AG10803 (cell line): ENCODE measurements at places on chromosomes 5 and 9.

DNA sequence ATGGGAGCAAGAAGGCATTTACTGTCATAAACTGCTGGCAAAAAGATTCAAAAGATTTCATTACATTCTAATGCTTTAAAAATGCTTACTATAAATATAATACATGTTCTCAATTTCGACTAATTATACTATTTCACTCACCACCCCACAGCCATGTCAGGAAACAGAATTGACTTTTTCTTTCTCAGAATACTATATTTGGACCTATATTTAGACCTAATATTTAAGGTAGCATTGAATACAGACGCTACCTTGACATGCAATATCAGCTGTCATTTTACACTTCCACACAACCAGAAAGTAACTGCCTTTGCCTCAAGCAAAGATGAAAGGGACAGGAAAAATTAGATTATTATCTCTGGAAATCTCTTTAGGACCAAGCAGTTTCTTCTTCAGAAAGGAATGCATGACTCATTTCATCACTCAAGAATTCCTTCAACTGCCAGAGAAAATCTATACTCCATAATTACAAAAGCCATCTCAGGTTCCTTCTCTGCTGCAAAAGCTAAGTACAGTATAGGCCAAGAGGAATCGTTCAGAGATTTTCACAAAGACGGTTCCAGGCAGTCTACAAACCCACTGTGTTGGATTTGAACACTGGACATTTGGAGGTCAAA is 11.8 kb upstream of the UBE2QL1 start:
- DNase-seq = peak; percentile 8

DNA sequence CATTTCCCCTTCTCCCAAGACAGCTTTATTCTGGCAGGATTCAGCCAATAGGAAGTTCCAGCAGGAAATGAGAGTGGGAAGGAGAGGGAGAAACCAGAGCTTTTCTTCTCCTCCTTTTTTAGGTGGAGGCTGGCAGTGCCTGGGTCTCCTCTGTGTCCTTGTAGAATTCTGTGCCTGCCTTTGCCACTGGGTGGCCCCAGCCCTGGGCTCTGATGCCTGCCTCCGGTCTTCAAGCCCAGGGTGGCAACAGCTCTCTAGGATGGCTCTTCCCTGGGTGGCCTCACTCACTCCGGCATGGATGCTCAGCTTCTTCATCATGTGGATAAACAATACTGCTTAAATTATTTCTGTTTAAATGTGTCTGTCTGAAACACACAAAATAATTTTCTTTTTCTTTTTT is 694.8 kb downstream of the SEMA5A start:
- DNase-seq = no peak

GRCh38 chr5:136666970-136667620 is 301.8 kb upstream of the TRPC7 start:
- DNase-seq = no peak

GRCh38 chr9:70411121-70411929 is 3.1 kb downstream of the KLF9 start:
- peak; percentile 84 for DNase-seq

- no peak for DNase-seq
Observed at GRCh38 chr5:93395010-93395409, 186.0 kb downstream of the NR2F1-AS1 start.

DNA sequence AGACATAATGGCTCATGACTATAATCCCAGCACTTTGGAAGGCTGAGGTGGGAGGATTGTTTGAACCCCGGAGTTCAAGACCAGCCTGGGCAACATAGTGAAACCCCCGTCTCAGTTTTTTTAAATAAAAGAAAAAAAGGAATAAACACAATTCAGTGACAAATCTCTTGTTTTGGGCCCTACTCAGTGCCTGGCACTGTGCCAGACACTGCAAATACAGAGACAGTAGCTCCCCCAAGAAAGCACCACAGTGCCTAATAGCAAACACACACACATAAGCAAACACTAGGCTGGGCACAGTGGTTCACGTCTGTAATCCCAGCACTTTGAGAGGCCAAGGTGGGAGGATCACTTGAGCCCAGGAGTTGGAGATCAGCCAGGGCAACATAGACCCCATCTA is 49.7 kb upstream of the GRHPR start:
- DNase-seq = no peak

GRCh38 chr5:106418196-106418595 is 1252.5 kb downstream of the EFNA5 start:
- peak; percentile 5 for DNase-seq

- DNase-seq = no peak
Observed at GRCh38 chr5:119218830-119219782, 136.7 kb upstream of the TNFAIP8 start.

DNA sequence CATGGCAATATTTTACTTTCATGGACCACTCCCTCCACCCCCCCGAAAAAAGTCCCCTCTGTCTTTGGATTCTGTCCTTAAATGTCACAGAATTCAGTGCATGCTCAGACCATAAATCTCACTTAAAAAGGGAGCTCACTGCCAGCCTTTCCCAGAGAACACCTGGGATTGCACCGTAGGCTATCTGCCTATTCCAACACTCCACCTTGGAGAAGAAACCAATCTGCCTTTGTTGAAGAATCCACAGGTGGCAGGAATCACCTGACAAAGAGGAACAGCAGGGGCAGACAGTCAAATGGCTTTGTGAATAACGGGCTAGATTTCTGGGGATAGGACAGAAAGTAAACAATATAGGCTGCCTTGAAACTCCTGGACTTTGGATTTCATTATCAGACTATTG is 306.7 kb upstream of the BRINP1 start:
- no peak for DNase-seq

GRCh38 chr9:34929506-34930102 is 28.5 kb upstream of the PHF24 start:
- DNase-seq = peak; percentile 11

DNA sequence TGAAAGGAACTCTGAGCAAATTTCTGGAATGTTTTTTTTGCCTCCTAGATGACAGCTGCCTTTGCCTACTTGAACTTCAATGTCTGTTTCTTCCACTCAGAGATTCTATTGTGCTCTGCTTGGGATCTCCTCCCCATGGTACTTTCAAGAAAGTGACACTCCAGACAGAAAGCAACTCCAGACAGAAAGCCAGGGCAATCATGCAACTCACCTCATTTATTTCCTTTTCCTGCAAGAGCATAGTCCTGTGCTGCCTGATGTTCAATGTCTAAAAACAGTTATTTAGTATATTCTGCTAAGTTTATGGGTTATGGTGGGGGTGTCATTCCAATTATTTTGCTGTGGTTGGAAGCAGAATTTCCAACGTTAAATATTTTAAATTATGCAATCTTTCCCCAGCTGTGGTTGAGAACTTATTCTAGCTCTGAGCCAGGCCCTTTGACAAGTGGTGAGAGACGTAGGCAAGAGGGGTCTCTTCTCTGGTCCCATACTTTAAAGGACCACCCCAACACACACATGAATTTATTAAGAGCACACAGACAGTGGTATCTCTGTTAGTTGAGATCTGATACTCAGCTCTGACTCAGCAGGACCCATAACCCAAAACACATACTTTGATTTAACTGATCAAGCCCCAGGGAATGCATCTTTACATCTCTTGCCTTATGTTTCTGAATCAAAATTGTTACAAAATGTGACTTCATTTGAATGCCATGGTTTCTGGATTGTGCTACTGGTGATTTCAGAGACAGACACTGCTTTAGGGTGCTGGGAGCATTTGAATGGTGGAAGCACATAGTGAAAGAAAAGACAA is 39.5 kb upstream of the MAMDC2 start:
- DNase-seq = peak; percentile 54

DNA sequence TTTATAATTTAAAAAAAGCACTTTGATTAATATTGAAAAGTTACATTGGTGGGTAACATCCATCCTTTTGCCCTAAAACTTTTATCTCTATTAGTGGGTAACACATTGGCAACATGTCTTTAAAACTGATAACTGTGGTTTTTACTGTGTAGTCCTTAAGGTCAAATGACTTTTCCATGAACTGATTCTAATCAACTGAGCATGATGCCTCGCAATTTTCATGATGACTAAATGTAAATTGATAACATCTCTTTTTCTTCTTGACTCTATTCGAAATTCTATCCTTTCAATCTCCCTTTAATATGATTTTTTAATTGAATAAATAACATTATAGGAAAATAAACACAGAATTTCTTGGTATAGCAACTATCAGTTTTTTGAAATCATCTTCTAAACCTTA is 6.3 kb upstream of the IL5 start:
- no peak for DNase-seq

DNA sequence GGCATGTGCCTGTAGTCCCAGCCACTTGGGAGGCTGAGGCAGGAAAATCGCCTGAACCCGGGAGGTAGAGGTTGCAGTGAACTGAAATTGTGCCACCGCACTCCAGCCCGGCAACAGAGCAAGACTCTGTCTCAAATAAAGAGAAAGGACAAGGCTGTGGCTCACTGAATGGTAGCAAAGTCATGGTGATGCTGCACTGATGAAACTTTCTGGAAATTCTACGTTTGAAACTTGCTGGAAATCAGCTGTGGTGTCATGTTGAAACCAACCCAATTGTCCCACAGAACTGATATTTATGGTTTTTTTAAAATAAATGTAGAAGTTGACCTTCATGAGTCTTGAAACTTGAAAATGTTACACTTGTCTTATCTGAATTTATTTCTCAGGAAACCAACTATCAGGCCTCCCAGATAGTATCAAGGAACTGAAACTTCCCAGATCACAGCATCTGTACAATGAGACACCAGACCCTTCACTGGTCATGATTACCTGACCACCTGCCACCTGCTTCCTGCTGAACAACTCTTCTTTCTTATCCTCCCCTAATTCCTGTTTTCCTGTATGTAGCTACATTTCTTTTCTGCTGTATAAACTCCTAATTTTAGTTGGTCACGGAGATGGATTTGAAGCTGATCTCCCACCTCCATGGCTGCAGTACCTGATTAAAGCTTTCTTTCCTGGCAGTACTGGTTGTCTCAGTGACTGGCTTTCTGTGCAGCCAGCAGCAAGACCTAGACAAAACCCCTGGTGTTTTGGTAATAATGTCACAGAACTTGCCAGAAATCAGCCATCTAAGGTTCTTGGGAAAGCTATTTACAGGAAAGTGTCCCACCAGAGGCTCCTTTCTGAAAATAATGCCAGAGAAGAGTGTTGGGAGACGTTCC is 5.6 kb upstream of the TBC1D13 start:
- DNase-seq = no peak

GRCh38 chr9:136991993-136992818 is at the start of gene PAXX:
Gene PAXX, plus strand, starts transcription at chr9:136992422. Its CDS starts 22 bp downstream, at chr9:136992444.
- DNase-seq = peak; percentile 87

- no peak for DNase-seq
Observed at GRCh38 chr9:8468045-8468637, 668.6 kb upstream of the DMAC1 start.

DNA sequence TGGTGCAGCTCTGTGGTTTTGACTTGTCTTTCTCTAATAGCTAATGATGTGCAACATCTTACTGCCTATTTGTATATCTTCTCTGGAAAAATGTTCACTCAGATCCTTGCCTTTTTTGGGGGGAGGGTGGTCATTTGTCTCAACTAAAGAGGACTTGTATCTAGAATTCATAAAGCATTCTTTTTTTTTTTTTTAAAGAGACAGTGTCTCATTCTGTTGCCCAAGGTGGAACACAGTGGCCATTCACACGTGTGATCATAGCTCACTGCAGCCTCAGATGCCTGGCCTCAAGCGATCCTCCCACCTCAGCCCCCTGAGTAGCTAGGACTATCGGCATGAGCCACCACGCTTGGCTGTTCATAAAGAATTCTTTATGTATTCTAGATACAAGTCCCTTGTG is 33.2 kb downstream of the HABP4 start:
- no peak for DNase-seq

- DNase-seq = no peak
Observed at GRCh38 chr9:78909566-78909965, 612.6 kb downstream of the PSAT1 start.

DNA sequence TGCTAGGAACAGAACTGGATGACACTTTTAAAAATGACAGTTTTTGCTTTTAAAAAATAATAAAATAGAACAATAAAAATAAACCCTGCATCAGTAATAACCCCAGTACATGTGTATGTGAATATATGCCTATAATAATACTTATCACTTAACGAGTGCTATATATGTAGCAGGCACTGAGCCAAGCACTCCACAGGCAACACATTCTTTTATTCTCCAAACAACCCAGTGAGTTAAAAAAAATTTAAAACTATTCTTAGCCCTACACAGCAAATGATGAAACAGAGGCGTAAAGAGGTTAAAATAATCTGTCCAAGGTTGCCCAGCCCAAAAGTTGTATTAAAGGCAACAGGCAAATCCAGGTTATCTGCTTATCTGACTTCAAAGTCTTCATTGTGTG is 124.5 kb upstream of the SMIM23 start:
- no peak for DNase-seq

DNA sequence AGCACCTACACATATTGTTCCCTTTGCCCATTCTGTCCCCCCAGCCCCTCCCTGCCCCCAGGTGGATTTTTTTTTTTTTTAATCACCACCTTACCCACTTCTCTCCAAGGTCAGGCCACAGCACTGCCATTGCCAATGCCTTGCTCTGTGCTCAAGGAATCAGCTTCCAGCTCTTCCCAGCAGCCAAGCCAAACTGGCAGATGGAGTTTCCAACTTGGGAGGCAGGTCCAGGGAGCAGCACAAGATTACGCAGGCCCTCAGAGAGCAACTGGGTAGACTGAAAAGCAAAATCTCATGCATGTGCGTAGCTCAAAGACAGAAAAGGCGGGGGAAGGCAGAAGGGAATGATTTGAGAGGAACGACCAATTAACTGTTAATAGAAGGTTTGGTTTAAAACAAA is 15.1 kb downstream of the GRHPR start:
- DNase-seq = no peak

DNA sequence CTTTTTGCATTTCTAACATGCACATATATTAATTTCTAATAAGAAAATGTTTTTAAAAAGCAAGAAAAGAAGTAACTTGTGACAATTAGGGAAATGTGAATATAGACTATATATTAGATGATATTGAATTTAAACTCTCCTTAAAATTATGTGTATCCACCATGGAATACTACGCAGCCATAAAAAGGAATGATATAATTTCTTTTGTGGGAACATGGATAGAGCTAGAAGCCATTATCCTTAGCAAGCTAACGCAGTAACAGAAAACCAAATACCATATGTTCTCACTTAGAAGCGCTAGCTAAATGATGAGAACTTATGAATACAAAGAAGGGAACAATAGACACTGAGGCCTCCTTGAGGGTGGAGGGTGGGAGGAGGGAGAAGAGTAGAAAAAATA is 23.8 kb upstream of the AP3B1 start:
- no peak for DNase-seq

DNA sequence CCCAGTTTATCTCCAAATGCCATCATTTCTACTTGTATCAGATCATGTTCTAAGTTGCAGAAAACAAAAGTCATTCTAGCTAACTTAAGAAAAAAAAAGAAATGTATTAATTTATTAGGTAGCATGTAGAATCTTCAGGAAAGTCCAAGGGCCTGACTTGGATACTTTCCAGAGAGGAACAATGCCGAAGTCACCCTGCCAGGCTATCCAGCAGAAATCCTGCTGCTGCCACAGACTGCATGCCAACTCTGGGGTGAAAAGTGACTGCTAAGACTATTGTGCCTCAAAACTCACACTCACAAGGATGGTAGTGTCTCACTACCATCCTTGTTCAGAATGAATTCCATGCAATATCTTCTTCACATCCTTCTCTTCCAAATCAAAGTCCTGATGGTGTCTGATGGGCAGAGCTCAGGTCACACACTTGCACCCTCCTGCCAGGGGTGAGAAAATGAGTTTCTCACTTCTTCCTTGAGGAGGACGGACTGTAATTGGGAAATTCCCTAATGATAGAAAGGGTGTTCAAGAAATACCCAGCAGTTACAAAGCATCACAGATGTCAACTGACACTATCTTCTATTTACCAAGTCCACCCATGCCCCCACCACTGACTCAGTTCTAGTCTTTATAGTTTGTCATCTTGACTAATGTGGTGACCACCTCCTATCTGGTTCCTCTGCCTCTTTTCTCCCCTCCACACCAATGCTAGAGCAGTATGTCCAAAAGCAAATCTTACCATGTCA is 279.4 kb downstream of the CWC27 start:
- no peak for DNase-seq
